SJSA1 (cell line): ENCODE measurements at places on chromosomes 3 and 15.

DNA sequence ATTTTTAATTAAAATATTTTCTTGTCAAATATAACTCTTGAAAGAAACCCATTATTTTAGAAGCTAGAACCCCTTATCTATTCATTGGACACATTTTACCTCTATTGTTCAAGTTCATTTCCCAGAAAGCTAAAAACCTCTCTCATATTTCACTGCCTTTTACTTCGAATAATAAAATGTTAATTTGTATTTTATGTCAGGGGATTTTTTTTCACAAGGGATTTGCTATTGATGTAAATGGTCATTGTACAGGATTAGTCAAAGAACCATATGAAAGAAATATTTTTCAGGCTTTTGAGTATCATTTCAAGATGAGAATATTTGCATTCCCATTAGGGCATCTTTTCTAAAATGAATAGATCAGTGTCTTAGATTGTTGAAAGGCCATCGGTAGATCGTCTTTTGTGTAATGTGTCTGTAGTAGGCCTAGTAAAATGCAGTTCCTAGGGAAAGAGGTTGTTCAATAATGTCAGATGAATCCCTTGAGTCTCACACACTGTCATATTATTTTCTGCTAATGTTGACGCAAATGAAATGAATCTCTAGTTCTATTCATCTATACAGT is 114.5 kb downstream of the ROBO1 start:
- DNase-seq = no peak

DNA sequence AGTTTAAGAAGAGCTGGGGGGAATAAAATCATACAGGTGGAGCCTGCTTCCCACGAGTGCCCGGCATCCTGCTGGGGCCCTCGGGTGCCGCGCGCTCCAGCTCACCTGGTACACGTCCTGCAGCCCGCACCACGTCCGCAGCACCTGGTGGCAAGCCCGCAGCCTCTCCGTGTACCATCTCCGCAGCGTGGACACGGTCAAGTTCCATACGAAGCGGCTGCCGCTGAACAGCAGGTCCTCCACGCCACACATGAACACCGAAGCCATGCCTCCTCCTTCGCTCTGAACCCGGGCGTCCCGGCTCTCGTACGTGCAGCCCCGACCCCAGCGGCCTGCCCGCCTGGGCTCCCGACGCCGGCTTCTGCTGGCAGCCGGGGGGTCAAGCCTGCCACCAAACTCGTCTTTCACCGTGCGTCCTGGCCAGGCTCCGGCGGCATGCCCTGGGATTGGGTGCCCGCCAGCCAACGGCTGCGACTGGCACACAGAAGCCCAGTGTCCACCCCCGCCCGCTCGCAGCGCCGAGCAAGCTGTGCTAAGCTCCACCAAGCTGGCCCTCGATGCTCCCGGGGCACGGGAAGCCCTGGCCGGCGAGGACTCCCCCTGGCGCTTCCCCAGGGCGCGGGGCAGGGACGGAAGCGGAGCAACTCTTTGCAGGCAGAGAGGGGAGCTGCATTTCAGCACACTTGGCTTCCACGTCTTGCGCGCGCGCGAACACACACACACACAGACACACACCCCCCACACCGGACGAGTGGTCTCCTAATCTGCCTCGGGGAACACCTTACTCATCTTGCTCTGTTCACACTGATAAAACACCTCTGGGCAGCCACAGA is at the start of gene FRMD4B:
Gene FRMD4B (minus strand): TSS at position 366 of the 833 bp plus-strand sequence. CDS start 99 bp downstream, at position 267.
- DNase-seq = no peak

DNA sequence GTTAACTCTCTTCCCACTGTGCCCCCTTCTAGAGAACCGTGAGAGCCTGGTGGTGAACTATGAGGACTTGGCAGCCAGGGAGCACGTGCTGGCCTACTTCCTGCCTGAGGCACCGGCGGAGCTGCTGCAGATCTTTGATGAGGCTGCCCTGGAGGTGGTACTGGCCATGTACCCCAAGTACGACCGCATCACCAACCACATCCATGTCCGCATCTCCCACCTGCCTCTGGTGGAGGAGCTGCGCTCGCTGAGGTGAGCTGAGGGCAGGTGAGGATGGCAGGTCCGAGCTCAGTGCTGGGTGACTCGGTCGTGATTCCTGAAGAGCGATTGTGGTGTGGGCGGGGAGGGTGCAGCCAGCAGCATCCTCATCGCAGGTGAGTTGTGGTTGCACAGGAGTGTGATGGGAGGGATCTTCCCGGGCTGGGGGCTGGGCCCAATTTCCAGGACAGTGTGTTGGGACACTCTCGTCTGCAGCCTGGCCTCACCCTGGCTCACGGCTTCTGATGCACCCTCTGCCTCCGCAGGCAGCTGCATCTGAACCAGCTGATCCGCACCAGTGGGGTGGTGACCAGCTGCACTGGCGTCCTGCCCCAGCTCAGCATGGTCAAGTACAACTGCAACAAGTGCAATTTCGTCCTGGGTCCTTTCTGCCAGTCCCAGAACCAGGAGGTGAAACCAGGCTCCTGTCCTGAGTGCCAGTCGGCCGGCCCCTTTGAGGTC is 8.0 kb downstream of the MCM2 start:
- DNase-seq = no peak

- no peak for DNase-seq
Measured at GRCh38 chr3:85007195-85008094, 48.7 kb downstream of the CADM2 start.

DNA sequence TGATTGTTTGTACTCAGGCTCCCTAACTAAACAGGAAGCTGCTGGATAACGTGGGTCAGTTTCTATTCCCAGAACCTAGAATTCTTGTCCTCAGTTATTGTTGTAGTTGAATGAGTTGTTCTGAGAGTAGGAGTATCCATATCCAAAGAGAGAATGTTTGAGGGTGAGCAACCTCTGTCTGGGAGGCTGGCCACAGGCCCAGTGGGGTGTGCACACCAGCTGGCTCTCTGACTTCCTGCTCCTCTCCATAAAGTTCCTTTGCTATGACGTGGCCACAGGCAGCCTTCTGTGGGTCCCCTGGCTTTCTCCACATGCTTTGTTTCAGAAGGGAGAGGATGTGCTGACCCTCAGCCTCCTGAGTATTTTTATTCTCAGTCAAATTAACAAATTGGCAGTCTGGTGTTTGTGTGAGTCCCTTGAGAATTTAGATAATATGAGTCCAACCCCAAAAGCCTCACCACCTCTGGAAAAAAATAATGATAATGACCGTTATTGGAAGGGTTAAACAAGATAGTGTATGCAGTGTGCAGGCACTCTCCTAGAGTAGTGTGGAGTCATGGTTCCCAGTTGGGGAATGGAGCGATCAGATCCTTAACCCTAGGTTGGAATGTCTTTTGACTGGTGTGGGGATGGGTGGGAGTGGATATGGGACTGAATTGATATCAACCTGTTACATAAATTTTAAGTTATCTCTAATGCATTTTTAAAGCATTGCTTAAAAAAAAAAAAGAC is 47.6 kb upstream of the MED12L start:
- peak; percentile 89 for DNase-seq

GRCh38 chr3:28915741-28916500 is 364.9 kb upstream of the RBMS3 start:
- peak; percentile 18 for DNase-seq

GRCh38 chr3:56654460-56654859 is 28.6 kb downstream of the TASOR start:
- no peak for DNase-seq

- no peak for DNase-seq
Measured at GRCh38 chr3:18641916-18642315, 216.8 kb upstream of the SATB1 start.

GRCh38 chr3:179563271-179563783 is 601 bp downstream of the ACTL6A start:
- DNase-seq = peak; percentile 81
